ENCODE measurements at places on chromosomes 2 and 18. TPM values are rescaled to one million over a fixed set of nuclear protein-coding genes. Genes with fewer than 3 reads are reported as not detected.

CRYBA2 gene
- 1.3 TPM for total RNA-seq

G6PC2 gene
- not detected for total RNA-seq

GULP1 gene
- 26.5 TPM for total RNA-seq

KIAA2012 gene
- 0.62 TPM for total RNA-seq

CNDP1 gene
- not detected for total RNA-seq

CYP27A1 gene
- 24.7 TPM for total RNA-seq

CFC1 gene
- total RNA-seq = 1.4 TPM

SAG gene
- not detected for total RNA-seq

DNA sequence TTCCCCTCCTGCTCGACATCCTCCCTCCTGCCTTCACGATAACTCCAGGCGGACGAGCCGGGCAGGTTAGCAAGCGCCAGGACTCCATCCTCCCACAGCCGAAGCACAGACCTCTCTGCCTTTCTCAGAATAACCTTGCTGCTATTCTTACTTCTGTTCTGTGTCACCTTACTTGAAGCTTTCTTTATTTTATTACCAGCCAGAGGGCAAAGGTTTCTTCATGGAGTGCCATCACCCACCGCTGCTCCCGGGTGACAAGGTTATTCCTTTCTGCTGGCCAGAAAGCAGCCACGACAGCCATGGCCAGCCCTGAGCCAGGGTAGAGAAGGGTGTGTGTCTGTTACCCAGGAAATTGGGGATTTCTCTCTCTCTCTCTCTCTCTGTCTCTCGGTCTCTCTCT is 227.1 kb downstream of the ANAPC1 start:
- H3K4me1 ChIP-seq = no peaks in the 10 kb centered on the region
- DNase-seq = peak; percentile 38
- no peaks in the 10 kb centered on the region for H3K36me3 ChIP-seq
- H3K27ac ChIP-seq = no peak overlapping the region
- H3K27me3 ChIP-seq = peaks cover 4% of the 10 kb centered on the region

GRCh38 chr18:63161761-63162195 is 157.8 kb downstream of the BCL2 start:
- DNase-seq = no peak
- no peaks in the 10 kb centered on the region for H3K4me1 ChIP-seq
- H3K36me3 ChIP-seq = no peaks in the 10 kb centered on the region
- no peak overlapping the region for H3K27ac ChIP-seq

- peak within 1 kb of the TSS; percentile 77 for H3K4me3 ChIP-seq
- H3K36me3 ChIP-seq = no peaks in the 10 kb centered on the region
- H3K27me3 ChIP-seq = peaks cover 11% of the 10 kb centered on the region
- H3K27ac ChIP-seq = no peak within 1 kb of the TSS
- H3K4me1 ChIP-seq = peaks cover 3% of the 10 kb centered on the region
Observed at GRCh38 chr2:119223521-119224390, at the start of gene STEAP3. Gene STEAP3, plus strand, starts transcription at chr2:119223834. Its CDS starts 7,179 bp downstream, at chr2:119231013.

DNA sequence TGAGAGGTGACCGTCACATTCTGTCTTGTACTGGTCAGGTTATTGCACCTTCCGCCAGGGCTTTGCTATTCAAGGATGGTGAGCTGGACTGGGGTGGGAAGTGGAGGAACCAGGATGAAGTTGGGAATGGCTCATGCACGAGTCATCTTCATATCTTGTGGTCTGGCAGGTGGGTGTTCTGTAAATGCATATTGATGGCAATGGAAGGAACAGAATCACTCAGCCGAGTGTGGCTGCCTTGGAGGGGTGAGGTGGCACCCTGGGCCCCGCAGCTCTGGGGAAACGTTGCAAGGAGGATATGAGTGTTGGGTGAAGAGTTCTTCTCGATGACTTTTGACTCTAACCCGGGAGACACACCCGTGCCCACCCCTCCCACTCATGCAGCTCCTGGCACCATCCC is 1.2 kb downstream of the NEU2 start:
- no peaks in the 10 kb centered on the region for H3K27me3 ChIP-seq
- DNase-seq = no peak
- H3K36me3 ChIP-seq = no peaks in the 10 kb centered on the region
- no peak overlapping the region for H3K4me3 ChIP-seq
- no peak overlapping the region for H3K27ac ChIP-seq

DNA sequence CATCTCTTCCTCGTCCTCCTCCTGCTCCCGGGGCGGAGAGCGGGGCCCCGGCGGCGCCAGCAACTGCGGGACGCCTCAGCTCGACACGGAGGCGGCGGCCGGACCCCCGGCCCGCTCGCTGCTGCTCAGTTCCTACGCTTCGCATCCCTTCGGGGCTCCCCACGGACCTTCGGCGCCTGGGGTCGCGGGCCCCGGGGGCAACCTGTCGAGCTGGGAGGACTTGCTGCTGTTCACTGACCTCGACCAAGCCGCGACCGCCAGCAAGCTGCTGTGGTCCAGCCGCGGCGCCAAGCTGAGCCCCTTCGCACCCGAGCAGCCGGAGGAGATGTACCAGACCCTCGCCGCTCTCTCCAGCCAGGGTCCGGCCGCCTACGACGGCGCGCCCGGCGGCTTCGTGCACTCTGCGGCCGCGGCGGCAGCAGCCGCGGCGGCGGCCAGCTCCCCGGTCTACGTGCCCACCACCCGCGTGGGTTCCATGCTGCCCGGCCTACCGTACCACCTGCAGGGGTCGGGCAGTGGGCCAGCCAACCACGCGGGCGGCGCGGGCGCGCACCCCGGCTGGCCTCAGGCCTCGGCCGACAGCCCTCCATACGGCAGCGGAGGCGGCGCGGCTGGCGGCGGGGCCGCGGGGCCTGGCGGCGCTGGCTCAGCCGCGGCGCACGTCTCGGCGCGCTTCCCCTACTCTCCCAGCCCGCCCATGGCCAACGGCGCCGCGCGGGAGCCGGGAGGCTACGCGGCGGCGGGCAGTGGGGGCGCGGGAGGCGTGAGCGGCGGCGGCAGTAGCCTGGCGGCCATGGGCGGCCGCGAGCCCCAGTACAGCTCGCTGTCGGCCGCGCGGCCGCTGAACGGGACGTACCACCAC is 2.1 kb downstream of the GATA6 start:
- H3K27me3 ChIP-seq = peaks cover 48% of the 10 kb centered on the region
- no peaks in the 10 kb centered on the region for H3K4me1 ChIP-seq
- peak; percentile 77 for DNase-seq
- no peak overlapping the region for H3K27ac ChIP-seq

DNA sequence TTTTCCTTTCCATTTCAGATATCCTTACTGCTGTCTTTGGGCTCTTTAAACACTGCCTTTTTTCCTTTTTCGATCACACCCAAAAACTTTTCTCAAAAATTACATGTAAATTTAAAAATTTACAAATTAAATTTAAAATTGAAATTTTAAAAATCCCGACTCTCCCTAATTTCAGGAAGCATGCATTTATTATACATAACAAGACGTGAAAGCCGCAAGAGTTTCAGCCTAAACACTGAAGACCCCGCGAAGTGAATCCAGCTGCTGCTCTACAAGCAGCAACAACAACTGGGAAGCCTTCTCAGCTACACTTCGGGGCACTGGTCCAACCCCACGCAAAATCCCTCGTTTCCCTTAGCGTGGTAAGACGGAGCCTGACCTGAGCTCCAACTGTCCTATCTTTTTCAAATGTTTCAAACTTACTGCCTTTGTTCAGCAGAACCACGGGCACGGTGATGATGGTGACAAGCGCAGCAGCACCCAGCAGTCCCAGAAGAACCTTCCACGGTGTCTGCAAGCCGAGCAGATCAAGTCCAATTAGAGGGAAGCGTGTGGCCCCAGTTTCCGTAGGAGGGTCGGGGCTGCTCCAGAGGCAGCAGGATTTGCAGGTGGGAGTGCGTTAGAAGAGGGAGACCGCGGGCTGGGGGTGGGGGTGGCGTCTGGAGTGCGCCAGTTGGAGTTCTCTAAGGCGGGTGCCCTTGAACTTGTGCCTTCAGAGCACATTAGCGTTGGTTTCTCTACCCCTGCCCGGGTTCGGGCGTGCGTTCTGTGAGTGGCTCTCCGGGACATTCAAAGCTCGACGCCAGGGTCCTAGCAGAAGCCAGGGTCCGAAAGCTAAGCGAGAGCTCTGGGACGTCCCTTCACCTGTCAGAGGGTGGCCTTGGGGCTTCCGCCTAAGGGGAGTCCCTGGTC is 783 bp downstream of the DPP4 start:
- H3K4me3 ChIP-seq = peak overlapping the region; percentile 81
- peaks cover 61% of the 10 kb centered on the region for H3K27me3 ChIP-seq

GRCh38 chr2:216571909-216572513 is 61.2 kb upstream of the IGFBP2 start:
- H3K36me3 ChIP-seq = no peaks in the 10 kb centered on the region
- no peaks in the 10 kb centered on the region for H3K27me3 ChIP-seq
- no peak overlapping the region for H3K4me3 ChIP-seq

- no peak overlapping the region for H3K4me3 ChIP-seq
- H3K36me3 ChIP-seq = no peaks in the 10 kb centered on the region
- H3K27ac ChIP-seq = no peak overlapping the region
- H3K27me3 ChIP-seq = no peaks in the 10 kb centered on the region
- DNase-seq = no peak
- no peaks in the 10 kb centered on the region for H3K4me1 ChIP-seq
Observed at GRCh38 chr2:226552571-226553285, 246.9 kb downstream of the IRS1 start.

- no peak for DNase-seq
- no peaks in the 10 kb centered on the region for H3K4me1 ChIP-seq
- no peak overlapping the region for H3K4me3 ChIP-seq
- H3K27me3 ChIP-seq = no peaks in the 10 kb centered on the region
Observed at GRCh38 chr2:182784777-182785176, 68.7 kb downstream of the DNAJC10 start.

- no peak overlapping the region for H3K27ac ChIP-seq
- no peaks in the 10 kb centered on the region for H3K27me3 ChIP-seq
Observed at GRCh38 chr2:182866095-182866460, 359 bp downstream of the FRZB start.

GRCh38 chr18:24987303-24988252 is 364.4 kb downstream of the ZNF521 start:
- peaks cover 16% of the 10 kb centered on the region for H3K4me1 ChIP-seq
- H3K27ac ChIP-seq = peak overlapping the region; percentile 90
- H3K4me3 ChIP-seq = no peak overlapping the region
- DNase-seq = peak; percentile 68

DNA sequence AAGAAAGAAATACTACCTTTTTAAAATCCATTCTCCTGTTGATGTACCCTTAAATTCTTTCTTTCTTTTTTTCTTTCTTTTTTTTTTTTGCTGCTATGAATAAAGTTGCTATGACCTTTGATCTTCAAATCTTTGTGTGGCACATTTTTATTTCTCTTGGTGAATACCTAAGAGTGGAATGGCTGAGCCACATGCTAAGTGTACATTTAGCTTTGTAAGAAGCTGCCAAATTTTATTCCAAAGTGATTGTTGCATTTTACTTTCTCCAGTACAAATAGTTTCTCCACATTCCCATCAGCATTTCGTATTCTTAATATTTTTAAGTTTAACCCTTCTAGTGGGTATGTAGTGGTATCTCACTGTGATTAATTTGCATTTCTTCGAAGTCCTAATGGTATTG is 88.8 kb upstream of the RAB27B start:
- peaks cover 27% of the 10 kb centered on the region for H3K27me3 ChIP-seq
- no peak overlapping the region for H3K4me3 ChIP-seq
- H3K36me3 ChIP-seq = no peaks in the 10 kb centered on the region
- no peak overlapping the region for H3K27ac ChIP-seq
